ENCODE measurements at places on chromosomes 3 and 15.

- DNase-seq = no peak
These were observed 406 bp upstream of the MPI start for GRCh38 chr15:74889390-74889882.

- no peak for DNase-seq
These were observed 320.0 kb upstream of the RARB start for GRCh38 chr3:25107918-25108617.

- no peak for DNase-seq
These were observed 106.2 kb downstream of the ADCY5 start for GRCh38 chr3:123342631-123343080.

- no peak for DNase-seq
These were observed 93.6 kb upstream of the SNRPN start for GRCh38 chr15:24861014-24861690.

DNA sequence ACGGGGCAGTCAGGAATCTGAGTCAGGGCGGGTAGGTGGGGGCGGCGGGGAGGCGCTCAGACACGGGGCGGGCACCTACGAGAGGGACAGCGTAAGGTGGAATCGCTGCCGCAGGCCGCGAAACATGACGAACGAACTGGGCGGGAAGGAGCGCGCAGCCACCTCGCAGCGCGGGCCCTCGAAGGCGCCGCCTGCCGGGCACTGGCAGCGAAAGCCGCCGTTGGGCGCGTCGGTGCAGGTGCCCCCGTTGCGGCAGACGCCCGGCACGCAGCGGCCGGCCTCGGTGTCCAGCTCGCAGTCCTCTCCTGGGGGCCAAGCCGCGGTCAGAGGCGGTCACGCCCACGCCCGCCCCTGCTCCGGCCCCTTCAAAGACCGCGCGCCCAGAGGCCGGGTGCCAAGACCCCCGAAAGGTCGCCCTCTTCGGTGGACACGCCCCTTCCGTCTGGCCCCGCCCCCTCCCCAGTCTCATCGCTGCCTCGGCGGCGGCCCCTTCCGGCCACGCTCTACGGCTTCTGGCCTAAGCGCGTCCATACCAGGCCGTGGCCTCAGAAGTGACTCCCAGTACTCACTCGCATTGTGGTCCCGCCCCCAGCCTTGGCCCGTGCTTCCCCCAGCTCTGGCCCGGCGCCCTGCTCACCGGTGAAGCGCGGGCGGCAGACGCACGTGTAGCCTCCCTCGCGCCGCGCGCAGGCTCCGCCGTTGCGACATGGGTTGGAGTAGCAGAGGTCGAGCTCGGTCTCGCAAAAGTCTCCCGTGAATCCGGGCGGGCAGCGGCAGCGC is 6.4 kb downstream of the CELSR3 start:
- peak; percentile 73 for DNase-seq

GRCh38 chr3:197352382-197352781 is 54.0 kb upstream of the DLG1 start:
- DNase-seq = no peak

- no peak for DNase-seq
These were observed 10.8 kb downstream of the TIPARP start for GRCh38 chr3:156685198-156685597.

DNA sequence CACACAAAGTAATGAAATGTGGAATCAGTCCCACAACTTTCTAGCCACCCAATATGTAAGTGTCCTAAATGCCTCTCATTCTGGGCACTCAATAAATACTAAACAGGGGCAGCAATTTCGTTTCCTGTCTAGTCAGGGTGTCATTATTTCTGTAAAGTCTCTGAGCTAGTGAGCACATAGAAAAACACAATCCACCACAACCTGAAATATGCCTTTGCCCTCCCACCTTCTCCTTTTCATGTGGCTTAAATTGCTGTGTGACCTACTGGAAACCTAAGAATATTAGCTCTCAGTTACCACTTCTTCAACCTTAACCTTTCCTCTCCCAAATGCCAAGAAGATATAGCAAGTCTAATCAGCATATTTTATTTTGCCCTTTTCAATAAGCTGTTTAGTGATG is 456.3 kb upstream of the KCNMB2 start:
- DNase-seq = no peak

DNA sequence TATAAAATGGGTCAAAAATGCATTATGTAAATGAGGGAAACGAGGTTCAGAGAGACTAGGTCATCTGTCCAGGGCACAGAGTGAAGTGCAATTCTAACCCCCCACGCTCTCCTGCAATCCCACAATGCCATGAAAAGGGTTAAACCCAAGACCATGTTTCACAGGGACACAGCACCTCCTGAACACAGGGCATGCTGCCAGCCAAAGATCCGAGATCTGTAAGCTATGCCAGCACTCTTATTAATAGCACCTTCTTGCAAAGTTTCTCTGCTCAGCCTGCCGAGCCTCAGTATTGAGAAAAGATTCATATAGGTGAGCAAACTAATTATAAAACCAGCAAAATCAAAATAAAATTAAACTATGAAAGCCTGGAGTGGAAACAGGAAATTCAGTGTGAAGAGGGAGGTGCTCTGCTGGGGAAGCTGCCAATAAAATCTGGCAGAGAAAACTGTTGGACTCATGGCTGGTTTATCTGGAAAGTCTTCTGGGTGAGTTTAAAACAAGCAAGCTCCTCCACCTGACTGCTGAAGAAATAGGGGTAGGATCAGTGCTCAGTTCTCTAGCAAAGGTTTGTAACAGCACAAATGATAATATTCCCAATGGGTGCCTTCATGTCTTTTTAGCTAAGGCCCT is 50.3 kb downstream of the LRIG1 start:
- no peak for DNase-seq

DNA sequence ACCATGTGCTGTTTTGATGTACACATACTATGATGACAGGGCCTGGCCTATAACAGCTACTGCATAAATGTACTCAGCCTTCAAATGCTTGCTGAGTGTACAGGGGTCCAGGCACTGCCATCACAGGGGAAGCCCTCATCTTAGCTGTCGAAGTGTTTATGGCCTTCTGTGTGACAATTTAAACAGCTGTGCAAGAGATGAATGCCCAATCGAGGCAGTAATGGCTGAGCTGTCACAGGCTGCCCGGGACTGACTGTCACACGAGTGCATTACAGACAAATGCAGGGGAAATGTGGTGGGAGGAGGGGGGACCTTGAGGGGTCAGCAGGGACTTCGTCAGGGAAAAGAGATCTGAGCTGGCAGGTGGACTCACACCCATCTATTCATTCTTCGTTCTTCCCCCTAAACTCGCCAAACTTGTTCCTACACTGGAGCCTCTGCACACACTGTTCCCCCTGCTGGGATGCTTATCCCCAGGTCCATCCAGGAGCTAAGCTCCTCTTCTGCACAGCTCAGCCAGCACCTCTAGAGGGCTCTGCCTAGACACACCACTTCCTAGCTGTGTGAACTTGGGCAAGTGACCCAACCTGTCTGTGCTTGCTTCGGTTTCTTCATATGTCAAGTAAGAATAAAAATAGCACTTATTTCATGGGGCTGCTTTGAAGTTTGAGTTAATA is 156.2 kb upstream of the IQSEC1 start:
- DNase-seq = no peak

Data from effector CD8-positive, alpha-beta T cell (primary cell).